Small intestine (tissue), 16 donors: ENCODE measurements at places on chromosomes 5 and 9.

DNA sequence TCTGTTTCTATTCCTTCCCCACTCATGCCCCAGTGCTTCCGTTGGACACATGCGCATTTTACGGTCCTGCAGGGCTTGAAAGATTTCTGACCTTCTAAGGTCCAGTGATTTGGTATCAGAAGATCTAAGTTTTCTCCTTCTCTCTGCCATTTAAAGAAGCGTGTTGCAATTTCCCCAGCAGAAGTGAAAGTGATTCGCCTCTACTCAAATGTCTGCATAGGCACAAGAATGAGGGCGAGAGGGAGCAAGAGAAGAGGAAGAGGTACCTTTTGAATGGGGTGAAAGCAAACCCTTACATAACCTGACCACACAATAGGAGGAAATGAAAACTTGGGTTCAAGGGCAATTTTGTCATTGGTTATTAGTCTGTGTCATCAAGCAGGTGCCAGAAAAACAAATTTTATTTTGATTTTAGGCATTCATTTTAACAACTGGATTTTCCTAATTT is 31.7 kb upstream of the NR3C1 start:
- H3K4me1 ChIP-seq, result peaks cover 6% of the 10 kb centered on the region
- H3K27me3 ChIP-seq, result no peaks in the 10 kb centered on the region
- no peak overlapping the region for H3K4me3 ChIP-seq
- DNase-seq, result no peak

DNA sequence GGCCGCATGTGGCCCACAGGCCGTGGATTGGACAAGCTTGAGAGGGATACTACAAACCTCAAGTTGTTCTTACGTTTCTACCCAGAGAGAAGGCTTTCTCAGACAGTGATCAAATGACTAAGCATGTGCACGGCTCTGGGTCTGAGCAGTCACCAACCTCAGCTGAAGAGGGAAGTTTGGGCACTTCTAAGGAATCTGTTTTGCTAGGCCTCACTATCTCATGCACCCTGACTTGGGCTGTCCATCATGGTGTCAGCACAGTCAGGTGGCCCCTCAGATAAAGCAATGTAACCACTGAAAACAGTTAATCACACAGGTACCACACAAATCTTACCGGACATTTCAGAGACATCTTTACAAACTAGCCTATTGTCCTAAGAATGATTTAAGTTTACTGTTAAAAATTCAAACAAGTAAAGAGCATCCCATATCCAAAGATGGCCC is 24.6 kb downstream of the CSF2 start:
- DNase-seq, result no peak
- no peaks in the 10 kb centered on the region for H3K36me3 ChIP-seq
- H3K27me3 ChIP-seq, result no peaks in the 10 kb centered on the region
- no peak overlapping the region for H3K4me3 ChIP-seq
- no peaks in the 10 kb centered on the region for H3K4me1 ChIP-seq

DNA sequence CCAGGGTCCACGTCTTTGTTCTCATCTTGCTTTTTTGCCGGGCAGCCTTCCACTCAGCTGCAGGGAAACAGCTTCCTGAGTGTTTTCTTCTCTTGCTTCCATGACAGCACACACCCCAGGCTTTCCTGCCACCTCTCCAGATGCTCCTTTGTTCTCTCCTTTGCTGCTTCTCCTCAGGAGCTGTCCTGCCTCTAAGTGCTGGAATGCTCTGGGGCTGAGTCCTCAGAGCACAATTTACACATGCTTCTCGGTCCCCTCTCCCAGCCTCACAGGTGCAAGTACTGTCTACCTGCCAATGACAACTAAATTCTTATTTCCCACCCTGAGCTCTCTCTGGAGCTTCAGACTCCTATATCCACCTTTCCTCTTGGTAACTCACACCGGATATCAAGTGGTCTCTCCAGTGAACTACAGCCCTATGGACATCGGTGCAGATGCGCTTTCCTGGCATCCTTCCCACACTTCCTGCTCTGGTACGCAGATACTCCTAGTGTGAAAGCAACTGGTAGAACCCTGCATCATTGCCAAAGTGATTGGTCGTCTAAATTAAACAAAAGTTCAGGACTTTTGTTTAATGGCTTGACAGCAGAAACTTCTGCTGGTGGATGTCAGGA is 13.4 kb upstream of the ACSL6 start:
- no peak overlapping the region for H3K4me3 ChIP-seq
- no peak for DNase-seq
- H3K36me3 ChIP-seq, result no peaks in the 10 kb centered on the region
- H3K27ac ChIP-seq, result no peak overlapping the region
- H3K27me3 ChIP-seq, result no peaks in the 10 kb centered on the region

DNA sequence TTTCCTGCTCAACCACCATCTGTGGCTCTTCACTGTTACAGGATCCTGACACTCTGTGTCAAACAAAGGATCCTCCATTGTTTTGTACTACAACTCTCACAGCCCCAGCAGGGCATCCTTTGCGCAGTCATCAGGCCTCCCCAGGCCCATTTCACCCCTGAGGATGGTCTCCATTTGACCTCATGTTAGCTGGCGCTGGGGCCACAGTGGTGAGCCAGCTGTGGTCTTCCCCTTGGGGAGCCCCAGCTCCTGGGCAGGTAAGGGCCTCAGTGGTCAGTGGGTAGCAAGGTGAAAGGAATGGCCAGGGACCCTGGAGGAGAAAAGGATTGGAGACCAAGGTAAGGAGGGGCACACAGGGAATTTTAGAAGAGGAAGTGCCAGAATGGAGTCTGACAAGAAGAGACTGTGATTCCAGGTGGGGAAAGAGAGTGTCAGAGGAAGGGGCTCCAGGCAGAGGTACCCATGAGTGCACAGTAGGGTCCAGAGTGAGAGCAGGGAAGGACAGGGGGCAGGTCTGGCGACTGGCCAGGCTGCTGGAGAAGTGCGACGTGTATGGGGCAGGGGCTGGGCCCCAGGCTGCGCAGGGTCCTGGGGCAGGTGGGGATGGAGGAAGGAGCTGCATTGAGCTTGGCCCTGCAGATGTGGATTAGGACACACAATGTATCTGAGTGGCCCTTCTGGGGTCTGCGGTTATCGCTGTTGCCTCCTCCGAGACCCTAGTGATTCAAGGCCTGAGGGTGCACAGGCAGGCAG is 109.9 kb downstream of the PHF2 start:
- no peak overlapping the region for H3K27ac ChIP-seq
- H3K4me3 ChIP-seq, result no peak overlapping the region
- no peaks in the 10 kb centered on the region for H3K27me3 ChIP-seq
- no peak for DNase-seq
- H3K36me3 ChIP-seq, result no peaks in the 10 kb centered on the region

- H3K36me3 ChIP-seq, result no peaks in the 10 kb centered on the region
- no peak for DNase-seq
- no peak overlapping the region for H3K4me3 ChIP-seq
Measured at GRCh38 chr9:11726659-11727058, 966.5 kb upstream of the TYRP1 start.

GRCh38 chr9:29939559-29939958 is 2366.3 kb upstream of the C9orf72 start:
- no peaks in the 10 kb centered on the region for H3K36me3 ChIP-seq
- H3K27me3 ChIP-seq, result no peaks in the 10 kb centered on the region
- no peak overlapping the region for H3K4me3 ChIP-seq
- no peaks in the 10 kb centered on the region for H3K4me1 ChIP-seq

DNA sequence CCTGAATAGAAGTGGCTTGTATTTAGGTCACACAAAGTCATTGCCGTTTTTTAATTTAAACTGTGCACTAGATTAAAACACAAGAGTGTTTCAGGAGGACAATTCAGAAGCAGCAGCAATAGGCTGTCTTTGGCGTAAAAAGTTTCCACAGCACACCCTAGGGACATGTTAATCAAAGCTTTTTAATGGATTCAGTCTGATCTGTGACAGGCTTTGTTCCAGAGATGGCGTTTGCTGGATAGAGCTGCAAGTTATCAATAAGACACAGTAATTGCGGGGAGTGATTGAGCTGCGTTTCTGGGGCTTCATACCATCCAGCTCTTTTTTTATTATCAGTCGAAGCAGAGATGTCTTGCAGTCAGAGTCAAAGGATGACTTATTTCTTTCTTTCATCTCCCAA is 300.3 kb downstream of the ZNF608 start:
- H3K27ac ChIP-seq, result no peak overlapping the region
- DNase-seq, result no peak
- H3K4me3 ChIP-seq, result no peak overlapping the region
- no peaks in the 10 kb centered on the region for H3K4me1 ChIP-seq

GRCh38 chr9:133664173-133665050 is 28.2 kb downstream of the DBH start:
- H3K4me3 ChIP-seq, result no peak overlapping the region
- no peaks in the 10 kb centered on the region for H3K27me3 ChIP-seq
- DNase-seq, result no peak
- no peaks in the 10 kb centered on the region for H3K36me3 ChIP-seq
- H3K4me1 ChIP-seq, result no peaks in the 10 kb centered on the region

- DNase-seq, result no peak
- H3K4me1 ChIP-seq, result no peaks in the 10 kb centered on the region
- no peak overlapping the region for H3K27ac ChIP-seq
- H3K27me3 ChIP-seq, result no peaks in the 10 kb centered on the region
- H3K4me3 ChIP-seq, result no peak overlapping the region
Measured at GRCh38 chr9:4126184-4126865, 173.5 kb downstream of the GLIS3 start.

DNA sequence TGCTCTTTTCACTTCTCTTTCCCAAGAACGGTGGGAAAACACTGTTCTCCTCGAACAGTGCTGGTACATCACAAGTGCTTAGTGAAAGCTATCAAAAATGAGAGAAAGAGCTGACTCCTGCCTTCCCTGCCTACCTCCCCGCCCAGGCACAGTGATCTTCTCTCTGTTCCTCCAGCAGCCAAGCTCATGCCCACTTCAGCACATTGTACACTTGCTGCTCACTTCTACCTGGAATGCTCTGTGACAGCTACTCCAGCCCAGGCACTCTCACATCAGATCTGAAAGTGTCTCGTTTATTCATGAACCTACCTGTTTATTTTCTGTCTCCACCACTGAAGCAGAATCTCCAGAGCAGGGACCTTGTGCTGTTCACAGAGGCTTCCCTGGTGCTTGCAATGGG is 1.8 kb downstream of the SLC35D2 start:
- H3K4me3 ChIP-seq, result peak overlapping the region; percentile 94
- no peaks in the 10 kb centered on the region for H3K27me3 ChIP-seq
- no peaks in the 10 kb centered on the region for H3K36me3 ChIP-seq
- H3K4me1 ChIP-seq, result peaks cover 41% of the 10 kb centered on the region
- DNase-seq, result no peak

DNA sequence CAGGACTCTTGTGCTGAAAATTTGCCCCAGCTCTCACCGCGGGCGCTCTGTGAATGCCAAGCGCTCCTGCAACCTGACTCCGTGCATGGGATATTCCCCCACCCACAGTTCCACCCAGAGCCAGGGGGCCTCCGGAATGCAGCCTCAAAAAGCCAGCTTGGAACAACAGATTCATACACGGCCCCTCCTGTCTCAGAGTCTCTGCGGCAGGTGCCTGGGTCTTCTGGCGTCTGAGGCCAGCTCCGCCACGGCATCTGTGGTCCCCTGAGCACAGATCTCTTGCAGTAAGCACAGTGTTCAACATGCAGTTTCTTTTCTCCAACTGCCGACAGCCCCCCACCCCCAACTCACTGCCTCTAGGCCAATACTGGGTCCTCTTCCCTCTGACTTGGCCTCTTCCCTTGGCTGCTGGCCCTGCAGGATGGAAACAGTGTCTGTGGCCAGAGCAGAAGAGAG is 355.7 kb upstream of the IRX2 start:
- H3K4me3 ChIP-seq, result no peak overlapping the region
- DNase-seq, result no peak
- no peaks in the 10 kb centered on the region for H3K4me1 ChIP-seq
- no peak overlapping the region for H3K27ac ChIP-seq
